ENCODE measurements at places on chromosomes 6 and 20. TPM values are rescaled to one million over a fixed set of nuclear protein-coding genes. Genes with fewer than 3 reads are reported as not detected.
A peak's percentile ranks its signal among the peaks of the same experiment; 100 is the strongest.

DNA sequence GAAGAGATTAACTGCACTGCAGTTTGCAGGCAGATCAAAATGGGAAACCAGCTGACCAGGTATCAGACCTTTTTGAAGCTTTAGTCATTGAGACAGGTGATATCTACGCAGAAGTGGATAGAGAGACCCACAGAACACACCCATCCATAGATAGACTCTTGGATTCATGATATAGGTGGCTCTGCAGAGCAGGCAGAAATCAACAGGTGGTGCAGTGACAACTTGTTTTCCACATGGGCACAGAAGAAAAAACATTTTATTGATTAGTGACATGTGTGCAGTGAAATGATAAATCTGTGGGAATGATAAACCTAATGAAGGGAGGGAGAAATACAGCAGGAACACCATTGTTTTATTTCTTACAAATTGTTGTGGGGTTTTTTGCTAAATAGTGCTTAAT, 45.2 kb downstream of the NUDT3 start:
- no peak for DNase-seq

GRCh38 chr6:74782346-74782745, 423.5 kb downstream of the COL12A1 start:
- no peak for DNase-seq

DNA sequence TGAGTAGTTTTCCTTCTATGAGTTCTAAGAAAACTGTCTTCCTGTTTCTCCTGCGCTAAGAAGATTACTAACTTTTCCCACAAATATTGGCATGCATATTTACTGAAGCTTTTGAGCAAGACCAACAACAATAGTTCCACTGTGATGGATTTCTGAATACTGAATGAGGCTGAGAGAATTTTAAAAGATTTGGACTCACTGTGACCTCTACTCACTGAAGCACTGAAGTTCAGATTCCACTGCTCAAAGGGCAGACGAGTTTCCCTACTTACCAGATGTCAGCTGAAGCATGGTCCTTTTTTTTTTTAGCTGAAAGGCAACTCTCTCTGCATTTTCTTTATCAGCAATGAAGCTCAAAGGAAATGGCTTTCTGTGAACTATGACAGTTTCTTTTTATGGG, 718.5 kb downstream of the RFPL4B start:
- DNase-seq: no peak

GRCh38 chr20:24473435-24474223, 4.2 kb downstream of the SYNDIG1 start:
- DNase-seq: no peak

DNA sequence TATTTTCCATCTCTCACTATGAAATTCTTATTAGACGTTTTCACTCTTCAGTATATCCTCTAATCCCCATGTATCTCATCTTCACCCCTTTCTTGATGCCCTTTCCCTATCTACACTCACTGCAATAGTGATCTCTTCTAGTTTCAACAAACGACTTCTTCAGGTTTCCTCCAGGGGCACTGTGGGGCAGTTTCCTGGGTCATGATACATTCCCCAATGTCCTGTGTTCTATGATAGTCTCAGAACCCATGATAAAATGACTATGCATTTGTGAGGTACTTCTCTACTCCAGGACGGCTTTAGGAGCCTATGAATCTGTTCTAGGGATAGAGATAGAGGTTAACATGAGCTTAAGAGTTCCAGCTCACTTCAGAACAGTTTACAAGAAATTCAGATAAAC, 183.3 kb downstream of the FOXC1 start:
- no peak for DNase-seq

DNA sequence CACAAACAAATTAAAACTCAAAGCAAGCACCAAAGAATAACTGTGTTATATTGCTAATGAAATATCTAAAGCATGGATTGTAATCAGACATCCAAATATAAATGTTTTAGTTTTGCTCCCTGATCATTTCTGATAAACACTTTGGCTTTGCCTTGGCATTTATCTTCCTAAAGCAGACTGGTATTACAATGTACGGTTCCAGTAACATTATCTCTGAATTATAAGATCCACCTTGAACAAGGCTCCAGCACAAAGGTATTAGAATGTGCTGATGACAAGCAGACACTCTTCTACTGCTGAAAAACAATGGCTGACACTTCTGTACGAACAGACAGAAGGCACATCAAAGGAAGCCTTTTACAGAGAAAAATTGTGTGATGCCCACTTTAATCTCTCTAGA, 74.6 kb downstream of the INSM1 start:
- no peak for DNase-seq

GRCh38 chr6:139608466-139609261, 234.2 kb upstream of the CITED2 start:
- DNase-seq: no peak

DNA sequence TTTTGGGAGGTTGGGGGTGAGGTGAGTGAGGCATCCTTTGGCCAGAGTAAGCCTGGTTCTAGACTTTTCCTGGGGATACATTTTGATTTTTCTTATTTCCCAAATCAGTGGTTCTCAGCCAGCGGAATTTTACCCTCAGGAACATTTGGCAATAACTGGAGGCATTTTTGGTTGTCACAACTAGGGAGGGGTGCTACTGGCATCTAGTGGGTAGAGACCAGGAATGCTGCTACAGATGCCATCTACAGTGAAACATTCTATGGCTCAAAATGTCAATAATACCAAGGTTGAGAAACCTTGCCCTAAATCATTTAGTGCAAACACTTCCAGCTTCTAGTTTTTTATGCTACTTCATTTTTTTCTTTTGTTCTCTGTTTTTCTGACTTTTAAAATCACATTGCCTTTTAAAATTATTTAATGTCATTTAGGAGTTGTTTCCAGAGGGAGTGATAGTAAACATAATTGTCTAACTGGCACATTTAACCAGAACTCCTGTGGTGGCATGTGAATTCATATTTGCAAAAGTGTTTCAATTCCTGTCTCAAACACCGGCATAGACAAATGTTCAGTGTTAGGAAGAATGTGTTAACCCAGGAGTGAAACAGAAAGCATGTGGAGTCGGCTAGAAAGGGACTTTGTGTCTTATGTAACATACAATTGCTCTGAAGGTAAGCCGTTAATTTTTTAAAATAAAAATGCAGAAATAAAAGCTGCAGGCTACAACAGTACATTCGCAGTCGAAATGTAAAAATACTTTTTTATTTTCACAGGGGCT, 59.0 kb downstream of the QRSL1 start:
- no peak for DNase-seq

DNA sequence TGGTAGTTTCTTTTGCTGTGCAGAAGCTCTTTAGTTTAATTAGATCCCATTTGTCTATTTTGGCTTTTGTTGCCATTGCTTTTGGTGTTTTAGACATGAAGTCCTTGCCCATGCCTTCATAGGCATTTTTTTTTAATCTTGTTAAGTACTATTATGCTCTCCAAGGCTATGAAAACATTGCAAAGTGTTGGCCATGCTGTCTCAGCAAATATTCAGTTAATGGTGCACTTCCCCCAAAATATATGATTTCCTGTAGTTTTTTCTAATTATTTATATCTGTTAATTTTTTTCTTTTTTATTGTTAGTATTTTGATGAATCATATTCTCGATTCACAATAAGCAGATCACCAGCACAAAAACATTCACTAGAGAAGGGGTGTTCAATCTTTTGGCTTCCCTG, 806.1 kb upstream of the FLRT3 start:
- DNase-seq: no peak

GRCh38 chr20:55500130-55500529, 505.2 kb downstream of the CBLN4 start:
- DNase-seq: no peak

- no peak for DNase-seq
Measured at GRCh38 chr6:53792016-53792415, 2.8 kb upstream of the LRRC1 start.

- no peak for DNase-seq
Measured at GRCh38 chr6:1894954-1895353, 285.2 kb downstream of the FOXC1 start.

- peak; percentile 55 for DNase-seq
Measured at GRCh38 chr6:157822245-157823000, 623 bp upstream of the SNX9 start.

DNA sequence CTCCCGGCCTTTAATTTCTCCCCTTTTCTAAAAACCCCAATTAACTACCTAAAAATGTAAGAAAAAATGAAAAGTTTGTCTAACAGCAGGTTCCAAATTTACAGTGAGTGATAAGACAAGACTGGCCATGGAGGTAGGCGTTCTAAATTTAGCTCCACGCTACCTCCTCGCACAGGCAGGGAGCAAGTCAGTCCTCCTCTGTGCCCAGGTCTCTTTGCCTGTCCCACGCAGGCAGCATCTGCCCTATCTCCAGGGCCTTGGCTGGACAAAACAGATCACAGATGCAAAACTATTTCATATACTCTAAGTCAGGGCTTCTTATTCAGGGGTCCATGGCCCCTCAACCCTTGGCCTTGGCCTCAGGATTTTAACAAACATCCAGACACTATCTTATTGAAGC, 98.0 kb upstream of the JARID2 start:
- no peak for DNase-seq

- no peak for DNase-seq
Measured at GRCh38 chr6:30487926-30488325, 1.4 kb upstream of the HLA-E start.

- no peak for DNase-seq
Measured at GRCh38 chr20:51076786-51077685, 54.1 kb upstream of the KCNG1 start.

DNA sequence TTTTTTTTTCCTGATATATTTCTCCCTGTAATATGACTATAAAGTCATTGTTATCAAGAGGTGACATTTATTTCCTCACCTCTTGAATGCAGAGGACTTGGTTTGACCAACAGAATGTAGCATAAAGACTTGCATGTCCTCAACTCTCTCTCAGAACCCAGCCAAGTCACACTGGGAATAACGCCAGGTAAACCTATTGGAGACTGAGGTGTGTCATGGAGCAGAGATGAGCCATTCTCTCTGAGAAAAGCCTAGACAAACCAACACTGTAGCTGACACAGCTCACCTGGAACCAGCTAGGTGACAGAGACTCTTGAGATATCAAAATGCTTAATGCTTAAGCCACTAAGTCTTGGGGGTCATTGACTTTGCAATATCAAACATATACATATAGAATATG, 533.6 kb downstream of the HAO1 start:
- DNase-seq: no peak

DNA sequence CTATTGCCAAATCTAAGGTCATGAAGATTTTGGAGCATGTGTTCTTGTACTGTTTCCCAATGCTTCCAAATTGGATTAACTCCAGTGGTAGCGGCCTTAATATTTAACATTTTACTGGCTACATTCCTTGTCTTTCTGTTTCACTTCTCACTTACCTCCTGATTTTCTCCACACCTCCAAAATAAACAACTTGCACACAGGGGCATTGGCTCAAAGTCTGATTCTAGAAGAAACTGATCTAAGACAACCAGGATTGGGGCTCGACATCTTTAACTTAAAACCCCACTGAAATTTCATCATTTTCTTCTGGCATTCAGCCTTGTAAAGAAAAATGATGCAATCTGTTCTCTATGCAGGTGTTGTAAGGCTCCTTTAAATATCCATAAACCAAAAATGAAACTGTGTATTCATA, 557.9 kb upstream of the ID4 start:
- DNase-seq: no peak

- no peak for DNase-seq
Measured at GRCh38 chr6:41294214-41294872, 7.9 kb upstream of the TREM1 start.

DNA sequence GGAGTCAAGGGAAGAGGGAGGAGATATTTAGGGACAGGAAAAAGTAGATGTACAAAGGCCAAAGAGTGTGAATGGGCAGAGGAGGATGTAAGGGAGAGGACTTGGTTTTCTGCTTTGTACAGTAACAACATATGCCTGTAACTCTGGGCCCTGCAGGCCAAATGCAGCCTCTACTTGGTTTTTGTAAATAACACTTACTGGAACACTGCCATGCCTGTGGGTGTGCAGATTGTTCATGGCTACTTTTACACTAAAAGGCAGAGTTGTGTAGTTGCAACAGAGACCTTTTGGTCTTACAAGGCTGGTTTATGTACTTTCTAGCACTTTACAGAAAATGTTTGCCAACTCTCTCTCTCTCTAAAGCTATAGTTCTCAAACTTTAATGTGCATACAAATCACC, 157.1 kb downstream of the PHACTR1 start:
- no peak for DNase-seq

DNA sequence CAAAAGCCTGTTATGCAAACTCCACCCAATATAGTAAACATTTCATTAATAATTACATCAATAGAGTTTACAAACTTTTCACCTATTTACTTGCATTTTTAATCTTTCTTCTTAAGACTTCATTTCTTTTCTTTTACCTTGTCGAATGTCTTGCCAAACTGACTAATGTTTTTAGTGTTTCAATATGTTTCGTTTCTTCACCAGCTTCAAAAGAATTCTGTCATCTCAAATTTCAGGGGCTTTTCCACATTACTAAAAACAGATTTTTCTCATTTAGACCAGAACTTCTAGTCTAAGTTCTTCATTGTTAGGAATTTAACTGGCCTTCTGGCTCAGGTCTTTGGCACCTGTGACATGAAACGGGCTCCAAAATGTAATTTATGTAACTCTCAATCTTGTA, 196.5 kb downstream of the ARHGAP18 start:
- DNase-seq: no peak

DNA sequence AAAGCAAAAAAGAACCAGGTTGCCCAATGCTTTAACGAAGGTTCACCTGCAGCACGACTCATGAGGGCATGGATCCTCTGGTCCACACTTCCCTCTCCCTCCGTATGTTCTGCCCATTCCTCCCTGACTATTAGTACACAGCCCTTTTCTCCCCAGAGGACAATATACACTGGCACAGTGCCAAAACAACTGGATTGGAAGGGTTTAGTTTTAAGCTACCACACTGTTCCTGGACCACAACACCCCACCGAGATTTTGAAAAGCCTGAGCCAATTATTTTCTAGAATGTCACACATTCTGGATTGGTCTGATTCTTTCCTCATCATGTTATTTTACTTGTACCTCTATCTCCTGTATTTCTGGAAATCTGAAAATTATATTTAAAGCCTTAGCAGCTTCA, 2.9 kb upstream of the AKAP7 start:
- no peak for DNase-seq

Gene BPIFA3
- not detected for total RNA-seq

Gene SAMD5
- 1.00 TPM for total RNA-seq

Gene C20orf96
- 4.6 TPM for total RNA-seq

Gene SEMG2
- not detected for total RNA-seq

Gene AIF1
- total RNA-seq: 17.7 TPM

Gene SALL4
- 0.03 TPM for total RNA-seq

Gene HRH3
- total RNA-seq: not detected

Gene KCNK5
- 0.65 TPM for total RNA-seq

Gene HCRTR2
- total RNA-seq: not detected
